A549 treated with dexamethasone at 1 μM for 4 hours (cell line): ENCODE measurements at places on chromosomes 16 and 17. TPM values are rescaled to one million over a fixed set of nuclear protein-coding genes. Genes with fewer than 3 reads are reported as not detected.

The TBC1D26 gene
- not detected in 5 replicates for total RNA-seq

The SHCBP1 gene
- 33.7 to 40.3 TPM (median 36.2 TPM) in 5 replicates for total RNA-seq

The SLC12A4 gene
- total RNA-seq, result 14.8 to 35.2 TPM (median 27.8 TPM) in 5 replicates

The PROCA1 gene
- 0.87 to 1.6 TPM (median 1.4 TPM) in 5 replicates for total RNA-seq

The AOC2 gene
- total RNA-seq, result 1.6 to 3.0 TPM (median 2.4 TPM) in 5 replicates

The CRHR1 gene
- 0.05 to 0.54 TPM (median 0.09 TPM) in 4 of 5 replicates, not detected in the other for total RNA-seq

The SPHK1 gene
- 28.2 to 36.9 TPM (median 30.4 TPM) in 5 replicates for total RNA-seq

The ZNF778 gene
- total RNA-seq, result 7.1 to 12.0 TPM (median 8.0 TPM) in 5 replicates

The TPSB2 gene
- total RNA-seq, result 0.12 TPM in 1 of 5 replicates, not detected in the others
